Activated T-helper 1 cell treated with anti-CD3 and anti-CD28 coated beads, Interleukin-2, amount 50 U/mL, for 16 hours (primary cell): ENCODE measurements at places on chromosomes 3 and 15.

GRCh38 chr15:77656294-77656693 lies 23.6 kb upstream of the LINGO1 start:
- no peak for DNase-seq

GRCh38 chr3:51669241-51670052 lies 1.6 kb upstream of the TEX264 start:
- peak; percentile 66 for DNase-seq

GRCh38 chr3:45182915-45183871 lies 37.0 kb upstream of the CDCP1 start:
- no peak for DNase-seq

- no peak for DNase-seq
These were observed 13.0 kb downstream of the SCN5A start for GRCh38 chr3:38636464-38636863.

- no peak for DNase-seq
These were observed 129.4 kb downstream of the LRRK1 start for GRCh38 chr15:101048581-101049030.

GRCh38 chr3:175445741-175446140 lies 586.6 kb downstream of the NAALADL2 start:
- DNase-seq, result no peak

DNA sequence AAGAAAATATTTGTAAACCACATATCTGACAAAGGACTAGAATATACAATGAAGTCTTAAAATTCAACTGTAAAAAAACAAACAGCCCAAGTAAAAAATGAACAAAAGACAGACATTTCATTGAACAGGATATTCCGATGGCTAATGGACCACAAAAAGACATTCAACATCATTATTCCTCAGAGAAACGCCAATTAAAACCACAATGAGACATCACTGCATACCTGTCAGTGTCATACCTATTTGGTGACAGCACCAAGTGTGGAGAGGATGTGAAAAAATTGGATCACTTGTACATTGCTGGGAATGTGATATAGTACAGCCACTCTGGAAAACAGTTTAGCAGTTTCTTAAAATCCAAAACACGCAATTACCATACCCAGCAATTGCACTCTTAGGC lies 29.9 kb upstream of the TJP1 start:
- no peak for DNase-seq

DNA sequence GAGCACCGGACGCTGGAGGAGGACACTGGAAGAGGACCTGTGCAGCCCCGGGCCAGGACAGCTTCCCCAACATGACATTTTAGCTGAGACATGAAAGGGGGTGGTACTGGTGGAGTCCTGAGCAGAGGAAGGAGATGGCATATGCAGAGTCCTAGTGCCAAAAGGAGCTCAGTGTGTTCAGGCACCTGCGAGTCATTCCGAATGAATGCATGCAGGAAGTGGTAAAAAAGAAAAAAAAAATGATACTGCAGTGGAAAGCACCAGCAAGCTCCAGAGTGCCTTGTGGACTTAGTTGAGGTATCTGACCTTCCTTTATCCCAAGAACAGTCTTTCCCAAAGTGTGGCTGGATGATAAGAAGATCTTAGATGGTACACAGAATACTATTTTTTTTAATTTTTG lies 6.6 kb upstream of the ZNF148 start:
- DNase-seq, result no peak

GRCh38 chr3:167100651-167101050 lies 279.4 kb downstream of the ZBBX start:
- DNase-seq, result no peak

GRCh38 chr3:7764115-7764514 lies 737.5 kb upstream of the LMCD1 start:
- DNase-seq, result no peak

DNA sequence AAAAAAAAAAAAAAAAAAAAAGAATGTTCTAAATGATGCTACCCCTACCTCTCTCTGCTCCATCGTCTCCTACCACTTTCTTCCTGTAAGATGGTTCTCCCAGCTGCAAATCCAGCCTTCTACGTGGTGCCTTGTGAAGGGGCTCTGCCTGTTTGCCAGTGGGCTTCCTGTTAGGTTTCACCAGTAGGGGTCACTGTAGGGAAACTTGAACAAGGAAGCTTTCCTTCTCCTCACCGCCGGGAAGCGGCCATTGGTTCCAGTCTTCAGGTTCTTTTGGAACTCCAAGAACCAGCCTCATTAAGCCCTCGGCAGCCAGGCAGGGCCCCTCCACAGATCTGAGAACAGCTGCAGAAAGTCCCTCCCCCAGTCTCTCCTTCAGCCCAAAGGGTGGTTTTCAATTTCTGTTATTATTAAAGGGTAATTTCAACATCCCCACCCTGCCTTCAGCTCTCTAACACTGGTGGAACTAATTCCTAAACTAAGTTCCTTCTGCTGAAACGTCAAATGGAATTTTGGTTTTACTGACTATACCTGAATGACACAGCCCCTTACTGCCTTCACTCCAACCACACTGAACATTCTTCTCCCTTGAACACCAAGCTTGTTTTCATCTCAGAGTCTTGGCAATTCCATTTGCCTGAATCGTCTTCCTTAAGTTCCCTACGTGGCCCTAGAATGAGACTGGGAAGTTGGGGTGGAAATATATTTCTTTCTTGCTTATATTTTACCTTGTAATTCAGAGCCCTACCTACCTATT lies 13.5 kb downstream of the MCCC1 start:
- DNase-seq, result no peak

GRCh38 chr3:148330542-148330941 lies 367.2 kb upstream of the AGTR1 start:
- no peak for DNase-seq

GRCh38 chr3:69368129-69368741 lies 17.7 kb downstream of the FRMD4B start:
- DNase-seq, result no peak

DNA sequence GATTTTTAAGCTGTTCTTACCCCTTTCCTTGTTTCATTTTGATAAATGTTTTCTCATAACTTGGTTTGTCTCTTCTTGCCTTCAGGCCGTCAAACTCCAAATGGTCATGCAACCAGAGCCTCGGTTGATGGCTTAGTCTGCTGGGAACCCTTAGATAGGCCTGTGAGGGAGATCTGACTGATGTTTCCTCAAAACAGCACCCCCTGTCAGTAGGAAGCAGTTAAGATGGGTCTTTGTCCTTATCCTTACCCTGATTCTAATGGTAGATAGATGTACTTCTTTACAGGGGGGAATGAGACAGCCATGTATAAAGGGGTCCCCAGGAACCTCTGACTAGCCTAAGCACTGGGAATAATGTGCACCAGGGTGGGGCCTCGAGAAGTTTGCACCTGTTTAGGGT lies 16.3 kb upstream of the OR5H1 start:
- DNase-seq, result no peak

DNA sequence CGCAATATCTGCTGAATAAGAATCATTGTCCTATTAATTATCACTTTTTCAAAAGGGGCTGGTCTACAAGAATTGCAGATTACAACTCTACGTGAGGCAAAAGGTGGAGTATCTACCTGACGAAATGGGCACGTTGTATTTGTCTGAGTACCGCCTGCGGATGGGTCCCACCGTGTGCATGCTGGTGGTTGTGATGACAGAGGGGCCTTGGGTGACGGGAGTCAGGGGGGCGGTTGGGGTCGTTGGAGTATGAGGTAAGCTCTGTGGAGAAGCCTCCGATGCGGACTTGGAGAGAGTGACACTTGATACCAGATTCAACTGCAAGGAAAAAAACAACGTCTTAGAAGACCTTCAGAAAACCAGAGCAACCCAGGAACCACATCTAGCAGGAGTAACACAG lies 605.8 kb downstream of the FOXP1 start:
- DNase-seq, result no peak
